GM23248 (cell line): ENCODE measurements at places on chromosomes 4 and X. TPM values are rescaled to one million over a fixed set of nuclear protein-coding genes. Genes with fewer than 3 reads are reported as not detected.
A peak's percentile ranks its signal among the peaks of the same experiment; 100 is the strongest.

GRCh38 chr4:158760866-158761265, 8.0 kb upstream of the FNIP2 start:
- H3K27ac ChIP-seq: no peak overlapping the region
- H3K4me1 ChIP-seq: peaks cover 10% of the 10 kb centered on the region; the same call in 1 of the 2 replicates
- peak; percentile 47 for DNase-seq
- no peaks in the 10 kb centered on the region for H3K36me3 ChIP-seq
- no peaks in the 10 kb centered on the region for H3K27me3 ChIP-seq

DNA sequence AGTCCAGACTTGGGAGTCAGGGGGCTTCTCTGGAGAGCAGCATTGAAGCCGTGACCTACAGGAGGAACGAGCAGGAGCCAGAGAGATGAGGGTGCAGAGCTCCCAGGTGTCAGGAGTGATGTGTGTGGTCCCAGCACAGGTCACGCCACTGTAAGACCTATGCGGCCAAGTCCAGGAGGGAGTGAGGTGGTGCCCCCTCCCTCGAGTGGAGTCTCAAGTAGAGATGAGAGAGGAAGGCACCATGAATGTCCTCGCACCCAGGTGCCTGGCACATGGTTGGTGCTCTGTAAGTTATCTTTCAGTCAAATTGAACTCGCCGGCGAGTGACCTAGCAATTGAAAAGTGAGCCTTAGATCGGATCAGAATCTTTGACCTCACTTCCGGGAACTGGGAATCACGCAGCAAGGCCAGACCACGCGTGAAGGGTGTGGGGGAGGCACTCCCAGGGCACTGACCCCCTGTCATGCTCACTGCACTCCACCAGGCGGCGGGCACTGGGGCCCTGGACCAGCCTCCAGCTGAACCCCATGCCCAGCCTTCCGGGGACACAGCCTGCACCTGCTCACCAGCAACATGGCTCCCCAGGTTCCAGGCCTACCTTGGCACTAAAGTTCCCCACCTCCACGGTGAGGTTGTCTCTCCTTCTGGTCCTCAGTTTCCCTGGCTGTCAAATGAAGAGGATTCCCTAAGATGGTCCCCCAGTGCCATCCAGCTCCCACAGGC, 127.4 kb downstream of the HMX1 start:
- H3K36me3 ChIP-seq: no peaks in the 10 kb centered on the region
- no peak overlapping the region for H3K27ac ChIP-seq
- H3K27me3 ChIP-seq: peaks cover 4% of the 10 kb centered on the region; the same call in 1 of the 2 replicates

The NDST3 gene
- total RNA-seq: not detected in 2 replicates

The ARX gene
- total RNA-seq: not detected in 2 replicates

The FRAS1 gene
- 19.8 and 20.0 TPM in 2 replicates for total RNA-seq

The RHOH gene
- total RNA-seq: not detected in 2 replicates

DNA sequence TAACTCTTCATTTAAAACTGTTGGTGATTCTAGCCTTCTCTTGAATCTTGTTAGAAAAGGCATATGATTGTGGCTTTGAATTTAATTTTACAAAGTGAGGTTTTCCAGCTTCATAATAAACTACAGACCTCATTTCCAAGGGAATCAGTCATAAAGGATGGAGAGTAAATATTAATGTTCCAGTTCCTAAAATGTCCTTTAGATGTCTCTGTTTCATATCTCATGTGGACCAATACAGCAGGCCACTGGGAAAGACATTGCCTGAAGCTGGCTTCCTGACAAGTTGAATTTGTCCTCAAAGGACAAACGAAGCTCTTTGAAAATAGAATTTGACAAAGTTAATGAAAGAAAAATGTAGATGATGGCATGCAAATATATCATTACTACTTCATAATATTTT, 125.4 kb downstream of the ZNF330 start:
- DNase-seq: peak; percentile 83
- H3K4me1 ChIP-seq: peaks cover 22% of the 10 kb centered on the region

The ALB gene
- total RNA-seq: not detected in 2 replicates

DNA sequence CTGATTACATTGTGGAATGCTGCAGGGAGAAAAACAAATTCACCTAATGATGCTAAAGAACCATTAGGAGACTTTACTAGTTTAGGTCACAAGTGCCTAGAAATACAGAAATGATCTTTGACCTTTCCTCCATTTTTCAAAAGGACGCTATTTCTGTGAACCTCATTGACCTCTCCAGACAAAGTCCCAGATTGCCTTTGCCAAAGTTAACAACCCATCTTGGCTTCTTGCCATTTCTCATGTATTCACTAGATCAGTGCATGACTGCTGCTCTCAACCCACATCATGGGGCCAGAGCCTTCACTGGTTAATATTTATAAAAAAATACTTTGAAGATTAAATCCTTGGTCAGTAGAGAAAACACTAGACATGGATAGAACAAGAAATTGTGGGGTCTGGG, 19.9 kb upstream of the AR start:
- H3K27me3 ChIP-seq: no peaks in the 10 kb centered on the region
- H3K4me3 ChIP-seq: no peak overlapping the region
- H3K4me1 ChIP-seq: no peaks in the 10 kb centered on the region
- H3K27ac ChIP-seq: no peak overlapping the region
- no peak for DNase-seq
- no peaks in the 10 kb centered on the region for H3K36me3 ChIP-seq

- H3K27ac ChIP-seq: no peak overlapping the region
- H3K4me3 ChIP-seq: no peak overlapping the region
- no peaks in the 10 kb centered on the region for H3K4me1 ChIP-seq
- no peaks in the 10 kb centered on the region for H3K36me3 ChIP-seq
Observed at GRCh38 chr4:139857021-139857420, 191.4 kb downstream of the MGST2 start.

GRCh38 chr4:36290641-36291040, 9.2 kb downstream of the DTHD1 start:
- H3K4me1 ChIP-seq: no peaks in the 10 kb centered on the region
- no peak overlapping the region for H3K27ac ChIP-seq
- no peak for DNase-seq
- no peak overlapping the region for H3K4me3 ChIP-seq

DNA sequence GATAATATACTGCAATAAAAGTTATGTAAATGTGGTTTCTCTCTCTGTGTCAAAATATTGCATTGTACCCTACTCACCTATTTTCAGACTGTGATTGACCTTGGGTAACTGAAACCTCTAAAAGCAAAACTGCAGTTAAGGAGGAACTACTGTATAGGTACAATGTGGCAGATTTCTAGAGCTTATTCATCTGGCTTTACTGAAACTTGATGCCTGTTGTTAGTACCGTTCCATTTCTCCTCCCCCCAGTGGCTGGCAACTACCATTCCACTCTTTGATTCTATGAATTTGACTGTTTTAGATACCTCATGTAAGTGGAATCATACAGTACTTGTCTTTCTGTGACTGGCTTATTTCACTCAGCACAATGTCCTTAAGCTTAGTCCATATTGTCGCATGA, 61.9 kb downstream of the HOPX start:
- no peak overlapping the region for H3K4me3 ChIP-seq
- H3K36me3 ChIP-seq: no peaks in the 10 kb centered on the region
- no peak overlapping the region for H3K27ac ChIP-seq
- peaks cover 69% of the 10 kb centered on the region for H3K27me3 ChIP-seq
- no peaks in the 10 kb centered on the region for H3K4me1 ChIP-seq

GRCh38 chrX:150899191-150899757, 806 bp upstream of the CD99L2 start:
- DNase-seq: peak; percentile 63
- peak overlapping the region; percentile 79 for H3K4me3 ChIP-seq
- no peaks in the 10 kb centered on the region for H3K27me3 ChIP-seq
- no peaks in the 10 kb centered on the region for H3K4me1 ChIP-seq
- H3K36me3 ChIP-seq: no peaks in the 10 kb centered on the region

The GPR34 gene
- total RNA-seq: not detected in 2 replicates

DNA sequence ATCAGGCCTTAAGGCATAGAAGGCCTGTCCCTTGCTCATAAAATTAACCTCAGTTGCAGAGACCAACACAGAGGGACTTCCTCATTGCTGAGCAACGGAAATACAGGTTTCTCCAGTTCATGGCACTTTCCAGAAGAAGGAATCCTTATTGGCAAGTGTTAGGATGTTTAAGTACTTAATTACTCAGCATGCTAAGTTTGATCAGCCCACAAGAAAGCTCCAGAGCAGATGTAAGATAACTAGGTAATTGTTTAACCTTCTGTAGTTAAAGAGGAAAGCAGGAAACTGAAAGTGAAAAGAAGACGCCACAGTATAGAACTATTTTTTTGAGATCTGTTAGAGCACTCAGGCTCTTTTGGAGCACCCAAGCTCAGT, 33.5 kb downstream of the SMS start:
- peaks cover 13% of the 10 kb centered on the region for H3K36me3 ChIP-seq
- no peak overlapping the region for H3K4me3 ChIP-seq
- H3K4me1 ChIP-seq: 0 out of 2 replicates have a peak, but pooled peaks cover 13% of the 10 kb centered on the region

DNA sequence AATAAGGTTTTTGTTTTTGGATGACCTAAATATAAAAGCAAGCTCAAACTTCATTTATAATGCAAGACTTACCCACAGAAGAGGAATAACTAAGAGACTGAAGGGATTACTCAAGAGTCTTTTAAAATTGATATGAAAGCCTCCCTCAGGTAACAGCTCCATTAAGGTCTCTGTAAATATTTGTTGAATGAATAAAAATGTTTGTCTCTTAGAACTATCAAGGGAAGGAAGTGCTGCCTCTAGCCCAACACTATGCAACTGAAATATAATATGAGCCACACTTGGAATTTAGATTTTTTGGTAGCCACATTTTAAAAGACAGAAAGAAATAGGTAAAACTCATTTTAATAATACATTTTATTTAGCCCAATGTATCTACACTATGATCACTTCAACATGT, 127.8 kb downstream of the SH3RF1 start:
- H3K36me3 ChIP-seq: peaks cover 34% of the 10 kb centered on the region
- H3K4me3 ChIP-seq: no peak overlapping the region
- no peak overlapping the region for H3K27ac ChIP-seq
- no peaks in the 10 kb centered on the region for H3K27me3 ChIP-seq

DNA sequence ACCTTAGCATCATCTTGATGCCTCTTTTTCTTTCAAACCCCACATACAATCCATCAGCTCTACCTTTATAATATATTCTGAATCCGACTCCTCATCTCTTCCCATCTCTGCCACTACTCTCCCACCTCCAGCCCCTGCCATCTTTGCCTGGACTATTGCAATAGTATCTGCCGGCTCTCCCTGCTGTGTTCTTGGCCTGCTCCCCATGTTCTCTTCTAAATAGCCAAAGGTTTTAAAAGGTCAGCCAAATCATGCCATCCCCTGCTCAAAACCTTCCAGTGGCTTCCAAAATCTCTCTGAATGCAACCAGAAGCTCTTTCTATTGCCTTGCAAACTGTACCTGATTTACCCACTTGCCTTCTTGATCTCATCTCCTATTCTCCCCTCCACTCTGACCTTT, 266.0 kb downstream of the PTTG2 start:
- H3K4me1 ChIP-seq: no peaks in the 10 kb centered on the region
- no peaks in the 10 kb centered on the region for H3K27me3 ChIP-seq
- no peak for DNase-seq
- H3K4me3 ChIP-seq: no peak overlapping the region

The PRR27 gene
- total RNA-seq: not detected in 2 replicates

- DNase-seq: no peak
- H3K36me3 ChIP-seq: no peaks in the 10 kb centered on the region
- no peak overlapping the region for H3K4me3 ChIP-seq
- peaks cover 11% of the 10 kb centered on the region for H3K4me1 ChIP-seq
- no peaks in the 10 kb centered on the region for H3K27me3 ChIP-seq
- H3K27ac ChIP-seq: 0 out of 2 replicates have a peak overlapping the region, but pooled peaks have one; percentile 15
Observed at GRCh38 chrX:100658941-100659381, 15.0 kb downstream of the SRPX2 start.

DNA sequence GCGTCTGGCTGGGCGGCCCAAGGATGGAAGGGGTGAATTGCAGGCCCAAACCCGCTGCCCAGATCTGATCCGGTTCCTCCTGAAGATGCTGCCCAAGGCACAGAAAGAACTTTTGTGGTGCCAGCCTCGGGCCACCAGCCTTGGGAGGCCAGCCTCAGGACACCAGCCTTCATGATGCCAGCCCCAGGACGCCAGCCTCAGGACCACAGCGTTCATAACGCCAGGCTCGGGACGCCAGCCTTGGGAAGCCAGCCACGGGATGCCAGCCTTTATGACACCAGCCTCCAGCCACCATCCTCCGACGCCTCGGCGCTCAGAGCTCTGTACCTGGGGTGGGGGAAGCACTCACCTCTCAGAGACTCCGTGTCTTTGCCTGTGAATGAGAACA, 107.8 kb downstream of the ADRA2C start:
- no peak overlapping the region for H3K27ac ChIP-seq
- peaks cover 77% of the 10 kb centered on the region for H3K27me3 ChIP-seq
- no peak overlapping the region for H3K4me3 ChIP-seq

- peak; percentile 74 for DNase-seq
- no peaks in the 10 kb centered on the region for H3K27me3 ChIP-seq
- H3K27ac ChIP-seq: peak overlapping the region; percentile 69
- H3K4me1 ChIP-seq: peaks cover 29% of the 10 kb centered on the region
- H3K36me3 ChIP-seq: no peaks in the 10 kb centered on the region
Observed at GRCh38 chrX:39813631-39814277, 284.0 kb downstream of the BCOR start.

DNA sequence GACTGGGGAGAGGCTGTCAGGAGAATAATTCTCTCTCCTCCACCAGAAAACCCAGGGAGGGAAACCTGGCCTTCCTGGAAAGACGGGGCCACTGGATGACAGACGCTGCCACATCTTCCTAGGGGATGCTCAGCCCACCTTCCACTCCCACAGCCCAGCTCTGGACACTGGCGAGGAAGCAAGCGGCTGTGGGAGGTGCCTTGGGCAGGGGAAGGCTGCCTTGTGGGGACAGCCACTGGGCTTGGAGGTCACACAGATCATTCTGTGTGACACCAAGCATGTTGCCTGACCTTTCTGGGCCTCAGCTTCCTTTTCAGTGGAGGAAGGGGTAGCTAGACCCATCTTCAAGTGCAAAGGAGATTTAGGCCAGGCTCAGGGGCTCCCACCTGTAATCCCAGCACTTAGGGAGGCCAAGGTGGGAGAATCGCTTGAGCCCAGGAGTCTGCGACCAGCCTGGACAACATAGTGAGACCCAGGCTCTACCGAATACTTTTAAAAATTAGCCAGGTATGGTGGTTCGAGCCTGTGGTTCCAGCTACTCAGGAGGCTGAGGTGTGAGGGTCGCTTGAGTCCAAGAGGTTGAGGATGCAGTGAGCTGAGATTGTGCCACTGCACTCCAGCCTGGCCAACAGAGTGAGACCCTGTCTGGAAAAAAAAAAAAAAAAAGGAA, 9.8 kb upstream of the MSX1 start:
- no peak for DNase-seq
- no peak overlapping the region for H3K4me3 ChIP-seq
- peaks cover 8% of the 10 kb centered on the region; the same call in 1 of the 2 replicates for H3K4me1 ChIP-seq
- no peaks in the 10 kb centered on the region for H3K27me3 ChIP-seq
- no peak overlapping the region for H3K27ac ChIP-seq

- no peaks in the 10 kb centered on the region for H3K27me3 ChIP-seq
- peaks cover 27% of the 10 kb centered on the region for H3K4me1 ChIP-seq
- H3K27ac ChIP-seq: no peak overlapping the region
- H3K36me3 ChIP-seq: no peaks in the 10 kb centered on the region
Observed at GRCh38 chr4:158758703-158759102, 10.1 kb upstream of the FNIP2 start.

GRCh38 chrX:21990832-21991231, 41.3 kb upstream of the PHEX start:
- peaks cover 15% of the 10 kb centered on the region; the same call in 1 of the 2 replicates for H3K36me3 ChIP-seq
- H3K4me3 ChIP-seq: no peak overlapping the region
- no peak for DNase-seq
- no peak overlapping the region for H3K27ac ChIP-seq
- no peaks in the 10 kb centered on the region for H3K27me3 ChIP-seq
